ENCODE measurements at places on chromosomes 6 and 20.

DNA sequence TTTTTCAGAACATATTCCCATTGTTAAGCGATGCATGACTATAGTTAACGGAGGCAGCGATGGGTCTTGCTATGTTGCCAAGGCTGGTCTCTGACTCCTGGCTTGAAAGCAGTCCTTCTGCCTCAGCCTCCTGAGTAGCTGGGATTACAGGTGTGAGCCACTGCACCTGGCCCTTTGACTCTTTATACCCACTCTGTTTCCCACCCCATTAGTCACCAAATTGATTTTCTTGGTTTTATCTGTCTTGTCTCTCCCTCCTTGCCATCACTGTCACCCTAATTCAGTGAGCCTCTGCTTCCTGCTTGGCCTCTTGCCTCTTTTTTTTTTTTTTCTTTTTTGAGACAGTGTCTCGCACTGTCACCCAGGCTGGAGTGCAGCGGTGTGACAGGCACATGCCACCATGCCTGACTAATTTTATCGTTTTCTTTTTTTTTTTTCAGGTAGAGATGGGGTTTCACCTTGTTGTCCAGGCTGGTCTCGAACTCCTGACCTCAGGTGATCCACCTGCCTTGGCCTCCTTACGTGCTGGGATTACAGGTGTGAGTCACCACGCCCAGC, 31.3 kb downstream of the ZFAND3 start:
- no peak for DNase-seq

DNA sequence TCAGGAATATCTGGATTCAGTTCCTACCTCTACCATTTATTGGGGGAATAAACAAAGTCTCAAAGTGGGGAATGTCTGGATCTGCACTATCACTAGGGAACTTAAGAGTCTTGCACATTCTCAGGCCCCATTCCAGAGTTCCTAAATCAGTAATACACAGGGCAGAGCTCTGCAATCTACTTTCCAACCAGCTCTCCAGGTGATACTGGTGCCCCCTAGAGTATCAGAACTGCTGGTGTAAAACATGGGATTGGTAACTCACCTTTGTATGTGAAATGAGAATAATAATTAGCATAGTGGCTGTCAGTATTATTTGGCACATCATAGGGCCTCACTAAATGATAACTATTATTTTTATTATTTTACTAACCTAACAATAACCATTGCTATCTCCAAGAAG, 278.8 kb upstream of the IMPG1 start:
- peak; percentile 27 for DNase-seq

- no peak for DNase-seq
These were observed 13.9 kb downstream of the JAG1 start for GRCh38 chr20:10659651-10660601.

DNA sequence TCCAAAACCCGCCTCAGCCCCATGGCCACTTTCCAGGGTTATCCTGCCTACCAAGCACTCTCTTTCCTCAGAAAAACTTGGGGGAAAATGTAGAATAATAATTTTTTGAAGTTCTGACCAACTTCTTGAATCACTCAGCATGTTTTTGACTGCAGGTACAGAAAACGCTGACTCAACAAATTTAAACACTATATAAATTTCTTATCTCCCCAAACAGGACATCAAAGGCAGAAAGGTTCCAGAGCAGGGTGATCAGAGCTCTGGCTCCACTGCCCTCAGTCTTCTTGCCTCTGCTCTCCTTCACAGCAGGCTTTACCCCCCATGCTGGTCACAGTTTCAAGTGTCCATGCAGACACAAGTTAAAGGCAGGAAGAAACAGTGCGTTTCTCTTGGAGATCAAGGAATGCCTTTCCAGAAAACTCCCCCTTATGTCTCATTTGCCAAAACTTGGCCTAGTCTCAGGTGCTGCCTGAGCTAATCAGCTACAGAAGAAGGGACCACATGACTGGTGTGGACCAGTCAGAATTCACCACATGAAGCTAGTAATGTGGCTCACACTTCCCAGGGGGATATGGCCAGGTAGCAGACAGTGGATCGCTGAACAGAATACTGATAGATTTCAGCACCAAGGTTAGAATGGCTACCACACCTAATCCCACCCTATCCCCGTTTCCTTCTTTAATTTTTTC, 24.4 kb upstream of the SLC17A3 start:
- DNase-seq, result no peak

DNA sequence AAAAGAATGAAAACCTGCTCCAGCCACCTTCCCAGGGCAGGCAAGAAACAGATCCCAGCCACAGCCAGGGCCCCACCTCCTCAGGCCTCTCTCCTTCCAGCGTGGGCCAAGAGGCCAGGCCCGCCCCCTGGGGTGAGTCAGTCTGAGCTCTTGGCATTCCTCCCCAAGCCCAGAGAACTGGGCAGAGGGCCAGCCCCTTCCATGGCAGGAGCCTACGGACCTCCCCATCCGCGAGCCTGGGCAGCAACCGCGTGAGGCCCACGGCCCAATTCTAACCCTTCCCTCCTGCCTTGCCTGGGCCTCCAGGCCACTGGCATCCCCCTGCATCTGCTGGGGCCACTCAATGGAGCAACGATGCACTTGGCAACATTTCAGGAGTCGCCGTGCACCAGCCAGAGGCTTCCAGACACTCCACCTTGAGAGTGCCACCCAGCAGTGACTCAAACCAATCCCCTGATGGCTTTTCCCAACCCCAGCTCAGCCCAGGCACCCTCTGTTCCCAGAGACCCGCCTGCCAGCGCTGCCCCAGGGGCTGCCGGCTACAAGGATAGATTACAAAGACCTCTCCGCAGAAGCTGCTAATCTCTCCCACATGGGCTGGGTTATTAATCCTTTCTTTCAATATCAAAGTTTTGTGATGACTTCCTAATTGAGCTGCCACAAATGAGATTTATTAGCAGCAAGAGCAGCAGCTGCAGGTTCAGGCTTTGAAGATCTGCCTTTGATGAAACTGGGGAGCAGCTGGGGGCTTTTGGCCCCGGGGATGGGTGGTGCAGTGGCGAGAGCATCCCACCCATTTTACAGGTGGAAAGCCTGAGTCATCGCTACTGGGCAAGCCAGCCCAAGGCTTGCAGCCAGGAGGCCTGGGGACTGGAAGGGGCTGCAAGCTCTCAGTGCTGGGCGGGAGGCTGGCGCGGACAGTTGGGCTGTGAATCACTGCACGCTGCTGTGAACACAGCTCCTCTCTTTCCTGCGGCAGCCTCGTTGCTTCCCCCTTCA, 85.7 kb downstream of the NFATC2 start:
- no peak for DNase-seq

GRCh38 chr6:23477586-23477985, 648.4 kb upstream of the NRSN1 start:
- DNase-seq, result no peak

DNA sequence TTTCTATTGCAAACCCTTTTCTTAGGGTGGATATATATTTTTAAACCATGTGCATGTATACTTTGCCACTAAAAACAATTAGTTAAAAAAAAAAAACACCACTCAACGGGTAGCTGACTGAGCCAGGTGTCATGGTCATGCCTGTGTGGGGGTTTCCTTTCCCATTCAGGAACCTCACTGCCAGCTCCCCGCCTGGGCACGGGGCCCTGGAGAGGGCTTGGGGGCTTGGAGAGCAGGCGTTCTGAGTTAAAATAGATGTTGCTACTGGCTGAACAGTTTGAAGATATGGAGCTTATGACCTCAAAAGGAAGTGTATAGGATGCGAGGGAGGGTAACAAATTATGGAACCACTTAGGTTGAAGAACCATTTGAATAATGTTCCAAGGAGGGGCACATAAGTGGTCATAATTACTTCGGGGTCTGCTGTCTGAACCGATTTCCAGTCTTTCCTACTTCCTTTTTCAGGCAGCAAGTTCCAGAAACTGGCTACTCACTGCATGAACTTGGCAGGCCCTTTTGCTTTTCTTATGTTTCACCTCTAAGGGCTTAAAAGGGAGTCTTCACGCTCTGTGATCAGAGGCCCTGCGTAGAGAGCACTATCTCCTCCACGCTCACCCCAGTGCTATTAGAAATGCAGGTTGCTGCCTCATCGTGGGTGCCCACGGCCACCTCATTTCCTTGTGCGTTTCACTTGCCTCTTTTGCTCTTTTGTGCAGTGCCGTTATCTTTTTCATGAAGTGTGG, 9.9 kb downstream of the STX16 start:
- DNase-seq, result no peak

DNA sequence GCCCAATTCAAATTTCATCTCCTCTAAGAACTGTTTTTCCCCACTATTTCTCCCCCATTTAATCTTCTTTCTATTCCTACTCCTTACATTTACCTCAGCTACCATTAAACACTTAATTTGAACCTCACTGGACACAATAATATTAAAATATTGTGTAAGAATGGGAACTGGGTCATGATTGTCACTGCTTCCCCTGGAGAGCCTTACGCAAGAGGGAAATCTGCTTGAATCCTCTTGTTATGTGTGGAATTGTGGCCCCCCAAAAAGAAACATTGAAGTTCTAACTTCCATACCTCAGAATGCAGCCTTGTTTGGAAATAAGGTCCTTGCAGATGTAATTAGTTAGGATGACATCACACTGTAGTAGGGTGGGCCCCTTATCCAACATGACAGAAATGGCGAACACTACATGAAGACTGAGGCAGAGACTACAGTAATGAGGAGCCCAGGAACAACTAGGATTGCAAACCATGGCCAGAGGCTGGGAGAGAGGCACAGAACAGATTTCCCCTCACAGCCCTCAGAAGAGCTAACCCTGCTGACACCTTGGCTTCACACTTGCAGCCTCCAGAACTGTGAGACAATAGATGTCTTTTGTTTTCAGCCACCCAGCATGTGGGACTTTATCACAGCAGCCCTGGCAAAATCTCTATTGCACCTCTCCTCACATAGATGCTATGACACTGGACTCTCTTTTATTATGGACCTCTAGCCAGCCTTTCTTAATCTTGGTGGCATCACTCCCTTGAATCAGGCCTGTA, 29.9 kb downstream of the HIVEP2 start:
- DNase-seq, result no peak

DNA sequence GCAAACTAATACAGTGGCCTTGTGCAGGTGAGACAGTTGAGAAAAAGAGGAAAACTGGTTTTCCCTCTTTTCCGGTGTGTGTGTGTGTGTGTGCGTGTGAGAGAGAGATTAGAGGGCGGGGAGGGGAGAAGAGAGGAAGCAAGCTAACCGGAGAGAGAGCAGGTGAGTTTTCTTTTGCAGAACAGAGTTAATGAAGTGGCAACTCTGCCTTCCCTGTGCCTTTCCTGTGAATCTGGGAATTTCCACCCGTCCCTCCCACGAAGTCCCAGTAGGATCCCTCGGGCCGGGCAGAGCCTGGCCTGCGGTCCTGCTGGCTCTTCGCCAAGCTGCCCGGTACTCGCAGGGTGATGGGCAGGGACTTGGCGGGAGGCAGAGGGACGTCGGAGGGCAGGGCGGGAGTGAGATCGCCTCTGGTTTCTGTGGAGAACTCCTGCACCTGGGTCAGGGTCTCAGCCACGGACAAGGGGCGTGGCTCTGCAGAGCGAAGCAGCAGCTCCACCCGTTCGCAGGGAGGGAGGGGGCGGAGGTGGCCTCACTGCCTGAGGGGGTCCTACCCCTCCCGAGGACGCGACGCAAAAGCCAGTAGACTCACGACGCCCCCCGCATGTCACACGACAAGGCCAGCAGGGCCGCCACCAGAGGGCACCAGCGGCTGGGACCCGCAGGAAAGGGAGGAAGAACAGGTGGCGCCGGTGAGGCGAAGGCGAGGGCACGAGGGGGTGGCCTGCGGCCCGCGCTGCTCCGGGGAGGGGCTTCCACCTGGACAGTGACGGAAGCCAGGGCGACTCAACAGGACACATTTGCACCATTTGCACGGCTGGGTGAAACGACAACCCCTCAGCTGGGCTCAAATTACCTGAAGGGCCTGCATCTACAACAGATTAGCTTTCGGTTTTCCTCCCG, 51.2 kb upstream of the RNF182 start:
- DNase-seq, result peak; percentile 78

DNA sequence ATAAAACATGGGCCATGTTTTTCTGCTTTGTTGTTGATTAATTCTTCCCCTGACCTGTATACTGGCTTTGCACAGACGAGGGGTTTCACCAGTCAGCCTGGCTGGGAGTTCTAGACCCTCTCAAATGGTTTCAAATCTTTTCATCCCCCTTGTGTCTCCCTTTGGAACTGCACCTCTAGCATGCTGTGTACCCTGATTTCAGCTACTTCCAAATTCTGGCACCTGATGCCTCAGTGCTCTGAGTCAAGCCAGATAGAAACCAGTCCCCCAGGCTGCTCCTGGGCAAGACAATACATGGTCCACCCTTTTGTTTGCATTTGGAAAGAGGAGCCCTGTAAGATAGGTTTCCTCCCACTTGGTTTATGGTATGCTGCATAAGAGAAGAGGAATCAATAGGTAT, 290.2 kb downstream of the BTBD3 start:
- peak; percentile 80 for DNase-seq

- DNase-seq, result no peak
These were observed 115.3 kb downstream of the LCA5 start for GRCh38 chr6:79421707-79422484.

DNA sequence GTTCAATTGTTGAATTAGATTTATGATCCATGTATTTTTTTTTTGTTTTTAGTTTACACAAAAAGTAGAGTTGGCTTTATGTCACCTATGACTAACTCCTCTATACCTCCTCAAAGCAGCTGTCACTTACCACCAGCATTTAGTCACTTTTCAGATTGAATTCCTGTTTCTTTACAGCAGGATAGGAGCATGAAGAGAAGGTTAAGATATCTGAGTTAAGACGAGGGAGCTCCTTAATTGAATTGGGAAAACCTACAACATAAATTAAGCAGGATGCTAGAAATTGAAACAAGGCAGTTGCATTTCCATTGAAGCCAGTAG, 237.2 kb downstream of the FARS2 start:
- no peak for DNase-seq

- no peak for DNase-seq
These were observed 24.6 kb downstream of the RIPOR2 start for GRCh38 chr6:24910961-24911725.

DNA sequence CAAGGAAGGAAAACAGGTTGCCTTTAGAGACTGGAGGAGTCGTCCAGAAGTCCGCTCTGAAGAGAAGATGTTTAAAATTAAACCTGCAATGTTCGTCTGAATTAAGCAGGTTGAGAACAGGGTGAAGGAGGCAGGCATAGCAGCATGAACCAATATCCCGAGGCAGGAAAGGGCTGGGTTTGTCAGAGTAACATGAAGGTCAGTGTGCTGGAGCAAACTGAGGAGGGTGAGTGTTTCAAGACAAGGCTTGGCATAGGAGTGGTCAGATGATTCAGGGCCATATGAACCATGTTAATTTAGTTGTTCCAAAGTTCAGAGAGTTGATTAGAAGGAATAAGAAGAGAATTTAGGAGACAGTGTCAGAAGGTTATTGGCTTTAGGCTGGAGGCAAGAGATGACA, 93.3 kb downstream of the UTRN start:
- no peak for DNase-seq

- DNase-seq, result no peak
These were observed 194.4 kb downstream of the TMEM200A start for GRCh38 chr6:130560231-130560630.

GRCh38 chr20:23019403-23019802, 15.7 kb upstream of the SSTR4 start:
- DNase-seq, result no peak

GRCh38 chr6:131451321-131452144, 121.5 kb upstream of the ARG1 start:
- DNase-seq, result no peak

- no peak for DNase-seq
These were observed 6.4 kb downstream of the CCND3 start for GRCh38 chr6:41935193-41935574.
